ENCODE measurements at places on chromosomes 4 and X.

DNA sequence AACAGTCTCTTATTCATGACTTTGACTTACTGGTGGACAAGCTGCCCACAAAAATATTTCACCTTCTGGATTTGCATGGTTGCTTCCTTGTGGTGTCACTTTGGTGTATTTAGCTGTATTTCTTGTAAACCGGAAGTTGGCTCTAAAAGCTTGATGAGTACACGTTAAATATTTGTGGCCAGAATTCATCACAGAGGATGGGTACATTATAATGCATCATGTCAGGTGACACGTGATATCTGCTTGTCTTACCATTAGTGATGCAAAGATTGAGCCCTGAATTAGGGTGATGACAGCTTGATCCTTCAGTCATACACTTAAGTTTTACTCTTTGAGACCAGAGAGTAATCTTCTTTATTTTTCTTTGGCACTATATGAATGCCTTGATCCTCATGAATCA is 188.3 kb upstream of the RPS6KA3 start:
- no peak for DNase-seq

GRCh38 chr4:106818764-106819163 is 217.3 kb downstream of the DKK2 start:
- no peak for DNase-seq

- no peak for DNase-seq
Measured at GRCh38 chr4:11415409-11416070, 13.2 kb downstream of the HS3ST1 start.

- DNase-seq: no peak
Measured at GRCh38 chr4:184590196-184590595, 59.1 kb downstream of the CASP3 start.

- DNase-seq: no peak
Measured at GRCh38 chr4:67624939-67625338, 66.4 kb downstream of the STAP1 start.

DNA sequence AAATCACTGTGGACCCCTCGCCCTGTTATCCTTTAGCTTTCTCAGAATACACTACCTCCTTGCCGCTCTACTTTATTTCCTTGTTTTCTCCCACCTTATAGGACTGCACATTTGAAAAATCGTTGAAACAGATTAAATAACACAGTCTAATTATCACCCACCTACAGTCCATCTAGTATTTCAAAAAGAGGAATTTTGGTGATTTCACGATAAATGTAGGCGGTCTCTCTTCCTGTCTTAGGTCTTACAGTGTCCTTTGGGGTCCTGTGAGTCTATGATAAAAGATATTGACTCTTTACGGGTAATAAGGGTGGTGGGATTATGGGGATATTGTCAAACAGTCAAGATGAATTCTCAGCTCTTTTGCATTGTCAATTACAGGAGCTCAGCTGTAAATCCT is 2.4 kb upstream of the TBL1X start:
- DNase-seq: no peak

DNA sequence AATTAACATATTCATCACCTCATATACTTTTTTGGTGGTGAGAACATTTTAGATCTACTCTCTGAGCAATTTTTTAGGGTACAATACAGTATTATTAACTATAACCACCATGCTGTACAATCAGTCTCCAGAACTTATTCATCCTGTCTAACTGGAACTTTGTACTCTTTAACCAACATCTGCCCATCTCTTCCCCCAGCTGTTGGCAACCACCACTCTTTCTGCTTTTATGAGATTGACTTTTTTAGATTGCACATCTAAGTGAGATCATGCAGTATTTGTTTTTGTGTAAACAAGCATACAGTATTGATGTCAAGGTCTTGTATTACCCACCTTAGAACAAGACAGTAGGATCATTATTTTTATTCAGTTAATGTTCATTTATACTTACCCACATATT is 516.8 kb downstream of the RPA4 start:
- no peak for DNase-seq

DNA sequence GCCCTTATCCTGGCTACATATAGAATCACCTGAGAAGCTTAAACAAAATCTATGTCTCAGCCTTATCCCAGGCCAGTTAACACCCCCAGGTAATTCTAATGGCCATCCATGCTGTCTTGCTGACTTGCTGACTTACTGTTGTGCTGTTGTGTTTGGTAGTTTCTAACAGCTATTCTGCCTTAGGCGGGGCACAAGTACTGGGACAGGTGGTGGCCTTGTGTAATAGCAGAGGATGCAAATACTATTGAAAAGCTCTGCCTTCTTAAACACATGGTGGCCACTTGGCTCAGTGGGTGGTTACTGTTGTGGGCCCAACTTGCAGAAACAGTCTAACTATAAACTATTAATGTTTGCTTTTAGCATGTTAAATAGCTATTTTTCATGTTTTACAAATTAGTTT is 56.2 kb downstream of the CDS1 start:
- DNase-seq: no peak

GRCh38 chrX:18666614-18667013 is 5.3 kb downstream of the RS1 start:
- DNase-seq: no peak

- no peak for DNase-seq
Measured at GRCh38 chr4:81751531-81752289, 280.0 kb upstream of the RASGEF1B start.

DNA sequence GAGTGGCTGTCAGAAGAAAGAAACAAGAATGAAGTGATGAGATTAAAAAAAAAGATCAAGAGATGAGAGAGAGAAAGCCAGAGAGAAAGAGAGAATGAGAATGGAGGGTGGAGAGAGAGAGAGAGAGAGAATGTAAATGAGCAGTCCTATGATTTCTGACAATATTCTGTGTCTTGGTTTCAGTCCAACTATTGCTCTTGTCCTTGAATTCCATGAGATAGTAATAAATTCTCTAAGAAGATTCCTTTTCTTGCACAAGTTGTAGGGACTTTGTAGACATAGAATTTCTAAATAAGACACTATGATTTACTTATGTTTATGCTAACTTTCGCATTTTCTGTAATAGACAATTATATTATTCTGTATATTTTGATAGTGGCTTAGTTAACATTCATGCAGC is 149.6 kb upstream of the CTSO start:
- no peak for DNase-seq

DNA sequence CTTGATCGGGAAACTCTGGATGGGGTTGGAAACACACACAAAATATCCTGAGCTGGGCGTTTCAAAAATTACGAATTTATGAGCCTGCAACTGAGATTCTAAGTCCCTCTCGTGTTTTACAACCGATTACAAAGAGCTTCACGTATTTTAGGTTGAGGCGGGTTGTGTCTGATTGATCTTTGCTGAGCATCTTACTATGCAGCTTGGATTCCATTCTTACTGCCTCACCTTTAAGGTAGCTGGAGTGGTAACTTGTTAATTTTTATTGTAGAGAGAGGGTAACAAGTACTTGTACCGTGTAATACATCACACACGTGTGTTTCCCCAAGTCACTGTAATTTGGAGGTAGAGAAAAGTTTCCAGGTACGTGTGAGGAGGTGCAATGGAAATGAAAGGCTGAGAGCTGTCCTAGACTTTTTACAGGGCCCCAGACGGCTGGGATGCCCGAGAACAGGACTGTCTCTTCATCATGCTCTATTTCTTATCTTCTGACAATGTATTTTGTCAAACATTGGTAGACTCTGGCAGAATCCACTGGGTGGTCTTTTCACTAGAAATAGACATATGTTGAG is 97.8 kb upstream of the TENM3 start:
- DNase-seq: no peak

DNA sequence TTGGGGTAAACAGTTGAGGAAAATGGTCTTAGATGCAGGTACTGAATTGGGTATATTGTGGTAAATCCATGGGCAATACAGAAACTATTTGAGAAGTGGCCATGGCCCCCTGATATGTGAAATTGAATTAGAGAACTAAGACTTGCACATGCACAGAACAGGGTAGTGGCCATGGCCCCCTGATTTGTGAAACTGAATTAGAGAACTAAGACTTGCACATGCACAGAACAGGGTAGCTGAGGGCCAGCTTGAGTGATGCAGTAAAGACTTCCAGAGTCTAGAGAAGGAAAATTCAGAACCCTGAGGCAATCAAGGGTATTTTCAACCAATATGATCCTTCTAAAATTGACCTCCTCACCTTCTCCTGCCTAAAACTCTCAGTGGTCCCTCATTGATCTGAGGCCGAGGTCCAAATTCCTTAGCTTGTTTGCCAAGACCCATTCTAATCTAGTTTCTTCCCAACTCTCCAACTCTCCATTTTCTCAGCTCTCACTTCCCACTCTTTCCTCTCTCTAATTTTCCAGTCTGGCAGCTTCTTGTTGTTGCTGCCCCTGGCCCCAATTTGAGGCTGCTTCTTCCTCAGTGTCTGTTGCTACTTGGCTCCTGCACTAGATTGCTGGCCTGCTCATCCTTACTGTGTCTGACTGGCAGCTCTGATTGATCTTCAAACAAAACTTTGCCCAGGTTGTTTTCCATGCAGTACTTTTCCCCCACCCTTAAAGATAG is 72.4 kb downstream of the FRAS1 start:
- DNase-seq: no peak

- DNase-seq: no peak
Measured at GRCh38 chrX:74251006-74251930, 52.7 kb upstream of the ZCCHC13 start.

DNA sequence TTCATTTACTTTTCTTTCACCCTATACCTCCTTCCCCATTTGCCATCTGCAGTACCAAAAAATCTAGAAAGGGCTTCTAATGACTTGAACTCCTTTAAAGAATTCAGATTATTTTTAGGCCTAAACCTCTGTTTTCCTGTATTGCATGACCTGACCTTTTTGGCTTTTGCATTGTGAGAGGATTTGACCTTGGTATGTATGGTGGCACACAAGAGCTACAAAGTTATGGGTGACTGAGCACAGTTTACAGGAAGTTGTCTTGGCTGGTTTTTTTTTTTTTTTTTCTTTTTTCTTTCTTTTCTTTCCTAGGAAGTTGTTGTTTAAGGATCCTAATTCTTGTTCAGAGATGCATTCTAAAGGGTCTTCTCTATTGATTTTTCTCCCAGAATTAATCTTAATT is 32.0 kb upstream of the MTMR8 start:
- no peak for DNase-seq

DNA sequence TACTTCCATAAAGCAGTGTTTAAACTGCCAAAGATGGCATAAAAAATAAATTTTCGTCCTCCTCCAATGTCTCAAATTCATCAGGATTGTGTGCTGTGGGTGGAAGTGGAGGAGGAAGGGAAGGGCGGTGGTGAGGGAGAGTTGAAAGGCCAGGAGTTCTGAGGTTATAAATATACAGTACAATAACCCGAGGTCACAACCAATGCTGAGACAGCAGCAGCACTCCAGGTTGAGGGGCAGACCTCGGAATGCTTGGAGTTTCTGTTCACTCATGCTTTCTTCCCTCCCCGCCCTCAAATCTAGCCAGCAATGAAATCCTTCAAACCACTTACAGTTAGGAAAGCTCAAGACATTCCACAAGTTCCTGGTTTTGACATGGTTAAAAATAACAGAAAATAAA is 134.0 kb upstream of the SMAD1 start:
- DNase-seq: no peak

DNA sequence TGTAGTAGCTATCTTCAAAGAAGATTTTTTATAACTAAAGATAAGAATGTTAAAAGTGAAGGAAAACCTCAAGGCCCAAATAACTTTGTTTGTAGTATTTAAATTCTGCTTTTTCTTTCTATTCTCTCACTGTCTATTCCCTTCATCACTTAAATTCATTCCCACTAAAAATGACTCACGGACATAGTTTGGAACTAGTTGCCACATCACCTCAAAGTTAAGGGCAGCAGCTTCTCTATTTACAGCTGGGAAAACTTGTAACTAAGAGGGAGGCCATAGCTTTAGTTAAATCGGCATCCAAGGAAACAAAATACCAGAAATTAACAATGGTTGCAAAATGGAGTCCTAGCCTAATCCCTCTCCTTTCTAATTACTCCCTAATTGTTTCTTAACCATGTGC is 325.4 kb upstream of the MAGEB2 start:
- no peak for DNase-seq

- no peak for DNase-seq
Measured at GRCh38 chrX:27466051-27466450, 2.9 kb upstream of the PPP4R3C start.

- DNase-seq: no peak
Measured at GRCh38 chrX:133297284-133297683, 79.1 kb upstream of the TFDP3 start.

DNA sequence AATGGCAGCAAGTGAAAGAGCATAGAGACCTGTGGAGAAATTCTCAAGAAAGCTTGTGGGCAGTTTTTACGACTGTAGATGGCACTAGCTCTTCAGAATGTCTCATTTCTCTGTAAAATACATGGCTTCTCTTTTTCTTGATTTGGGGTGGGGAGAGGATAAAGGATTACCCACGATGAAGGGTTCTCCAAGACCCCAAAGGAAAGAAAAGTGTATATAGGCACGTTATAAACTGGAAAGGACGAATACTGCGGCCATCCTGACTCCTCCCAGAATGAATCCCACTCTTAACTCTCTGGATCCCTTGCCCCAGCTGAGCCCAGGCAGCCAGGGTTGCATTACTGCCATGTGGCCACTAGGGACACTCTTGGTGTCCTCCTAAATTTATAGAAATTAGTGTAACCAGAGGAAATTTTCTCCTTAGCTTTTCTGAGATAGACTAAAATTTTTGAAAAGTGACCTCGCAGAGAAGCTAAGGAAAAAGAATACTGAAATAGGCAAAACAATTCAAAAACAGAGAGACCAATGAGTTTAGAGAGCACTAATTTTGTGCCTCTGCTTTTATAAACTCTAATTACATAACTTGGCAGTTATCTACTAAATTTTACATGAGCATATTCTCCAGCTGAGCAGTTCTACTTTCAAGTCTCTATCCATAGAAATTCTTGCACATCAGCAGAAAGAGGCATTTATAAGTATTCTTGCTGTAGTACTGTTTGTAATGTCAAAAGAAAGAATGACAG is 37.8 kb upstream of the PCDH19 start:
- no peak for DNase-seq

DNA sequence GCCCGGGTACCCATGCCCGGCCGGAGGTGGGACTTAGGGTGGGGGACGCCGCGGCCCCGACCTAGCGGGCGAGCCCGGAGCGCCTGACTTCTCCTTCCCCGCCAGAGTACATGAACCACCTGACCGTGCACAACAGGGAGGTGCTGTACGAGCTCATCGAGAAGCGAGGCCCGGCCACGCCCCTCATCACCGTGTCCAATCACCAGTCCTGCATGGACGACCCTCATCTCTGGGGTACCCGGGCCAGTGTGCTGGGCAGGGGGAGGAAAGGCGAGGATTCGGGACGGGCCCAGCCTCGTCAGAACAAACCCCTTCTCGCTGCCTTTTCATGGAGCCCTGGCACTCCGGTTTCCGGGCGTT is 622 bp downstream of the TAFAZZIN start:
- no peak for DNase-seq

DNA sequence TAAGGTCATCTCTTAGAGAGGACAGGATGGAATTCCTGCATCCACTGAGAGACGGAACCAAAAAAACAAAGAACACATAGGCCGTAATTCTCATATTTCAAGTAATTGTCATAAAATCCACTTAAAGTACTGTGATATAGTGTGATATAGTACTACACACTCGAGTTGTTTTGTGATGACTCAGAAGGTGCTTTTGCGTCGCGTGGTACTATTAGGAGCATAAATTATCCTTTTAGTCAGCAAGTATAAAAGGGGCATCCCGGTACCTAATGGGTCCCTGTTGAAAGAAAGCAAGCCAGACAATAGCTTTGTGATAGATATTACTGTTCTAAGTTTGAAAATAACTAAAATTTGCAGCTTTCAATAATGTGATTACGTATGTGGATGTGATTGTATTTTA is 55.3 kb downstream of the GPR143 start:
- DNase-seq: no peak

GRCh38 chrX:119206203-119206602 is 29.9 kb upstream of the PGRMC1 start:
- DNase-seq: no peak

GRCh38 chr4:1511441-1512041 is 105.3 kb upstream of the NKX1-1 start:
- DNase-seq: no peak
